ENCODE measurements at places on chromosomes 4 and X.

DNA sequence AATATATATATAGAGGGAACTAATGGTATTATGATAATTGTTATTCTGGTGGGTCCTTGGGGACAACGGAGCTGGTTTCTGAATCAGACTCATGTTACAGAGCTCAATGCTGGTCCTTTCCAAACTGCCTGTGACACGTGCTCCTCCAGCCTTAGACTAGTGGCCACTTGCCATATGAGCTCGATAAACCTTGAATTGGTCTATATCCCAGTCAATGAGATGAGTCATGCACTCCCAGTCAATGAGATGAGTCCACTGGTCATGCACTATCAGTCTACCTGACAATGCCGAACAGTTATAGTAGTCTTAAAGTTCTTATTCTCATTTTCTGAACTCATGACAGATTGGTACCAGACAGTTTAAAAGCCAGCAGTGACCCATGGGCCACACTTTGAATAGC lies 325.2 kb downstream of the LDB2 start:
- DNase-seq: peak; percentile 75

DNA sequence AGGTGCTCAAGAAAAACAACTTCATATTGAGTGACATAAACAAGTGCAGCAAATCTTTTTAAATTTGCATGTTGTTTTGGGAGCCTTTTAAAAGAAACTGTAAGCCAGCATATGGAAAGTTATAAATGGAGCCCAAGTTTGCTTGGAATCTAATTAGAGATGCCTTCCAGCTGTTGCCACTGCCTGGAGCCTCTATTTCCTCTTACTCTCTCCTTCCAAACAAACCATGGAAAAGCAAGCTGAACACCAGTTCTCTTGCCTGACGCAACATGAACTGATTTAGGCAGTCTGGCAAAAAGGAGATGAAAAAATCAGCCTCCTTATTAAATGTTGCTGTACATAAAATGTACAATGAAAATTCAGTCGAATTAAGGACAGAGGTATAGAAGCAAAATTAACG lies 21.5 kb downstream of the ARSJ start:
- DNase-seq: no peak

DNA sequence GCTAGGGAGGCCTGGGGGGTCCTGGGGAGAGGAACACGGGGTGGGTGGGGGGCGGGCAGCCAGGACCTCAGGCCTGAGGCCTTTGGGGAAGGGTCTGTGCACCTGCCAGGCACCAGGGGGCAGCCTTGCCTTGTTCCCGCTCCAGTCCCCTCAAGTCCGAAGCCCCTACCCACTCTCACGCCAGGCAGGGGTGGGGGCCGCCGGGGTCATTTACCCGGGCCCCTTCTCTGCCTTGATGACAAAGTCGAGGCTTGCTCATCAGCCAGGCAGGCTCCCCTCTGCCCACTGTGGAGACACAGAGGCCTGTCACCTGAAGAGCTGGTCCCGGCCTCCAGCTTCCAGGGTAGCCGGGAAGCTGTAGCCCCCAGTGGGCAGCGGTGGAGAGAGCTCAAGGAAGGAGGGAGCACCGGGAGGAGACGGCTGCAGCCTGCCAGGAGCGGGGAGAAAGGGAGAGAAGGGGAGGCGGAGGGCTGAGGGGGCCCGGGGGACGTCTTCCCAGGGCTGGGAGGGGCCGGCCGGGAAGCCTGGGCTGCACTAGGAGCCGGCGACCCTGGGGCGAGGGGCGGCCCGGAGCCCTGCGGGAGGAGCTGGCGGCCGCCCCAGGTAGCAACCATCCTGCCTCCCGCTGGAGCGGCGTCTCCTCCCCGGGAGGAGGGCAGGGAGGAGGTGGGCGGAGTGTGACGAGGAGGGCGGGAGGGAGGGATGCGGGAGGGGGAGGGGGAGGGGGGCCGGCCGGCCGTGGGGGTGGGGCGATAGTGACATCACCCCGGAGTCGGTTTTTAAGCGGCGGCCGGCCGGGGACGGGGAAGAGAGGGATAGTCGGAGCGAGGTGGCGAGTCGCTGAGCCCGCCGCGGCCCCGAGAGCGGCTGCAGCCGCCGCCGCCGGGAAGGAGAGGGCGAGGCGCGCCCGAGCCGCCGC lies at the start of gene SLC6A8:
Gene SLC6A8, plus strand, starts transcription at position 806 of the 919 bp plus-strand sequence. CDS start 649 bp downstream, outside the sequence.
- peak; percentile 26 for DNase-seq

- no peak for DNase-seq
These were observed 16.8 kb downstream of the MID1 start for GRCh38 chrX:10603612-10604011.

- no peak for DNase-seq
These were observed 305.4 kb downstream of the MAPK10 start for GRCh38 chr4:86054286-86055032.

- DNase-seq: peak; percentile 88
These were observed 95.4 kb downstream of the COL25A1 start for GRCh38 chr4:109207061-109207460.

- DNase-seq: peak; percentile 39
These were observed 40.2 kb upstream of the TET2 start for GRCh38 chr4:105106426-105106825.

GRCh38 chr4:55087009-55087912 lies 38.1 kb downstream of the KDR start:
- DNase-seq: peak; percentile 32

GRCh38 chr4:188082796-188083195 lies 26.6 kb downstream of the TRIML2 start:
- no peak for DNase-seq

- DNase-seq: peak; percentile 37
These were observed 223.1 kb downstream of the KDR start for GRCh38 chr4:54902271-54902670.
